B cell (primary cell): ENCODE measurements at places on chromosomes 1 and 21. TPM values are rescaled to one million over a fixed set of nuclear protein-coding genes. Genes with fewer than 3 reads are reported as not detected.
A peak's percentile ranks its signal among the peaks of the same experiment; 100 is the strongest.

DNA sequence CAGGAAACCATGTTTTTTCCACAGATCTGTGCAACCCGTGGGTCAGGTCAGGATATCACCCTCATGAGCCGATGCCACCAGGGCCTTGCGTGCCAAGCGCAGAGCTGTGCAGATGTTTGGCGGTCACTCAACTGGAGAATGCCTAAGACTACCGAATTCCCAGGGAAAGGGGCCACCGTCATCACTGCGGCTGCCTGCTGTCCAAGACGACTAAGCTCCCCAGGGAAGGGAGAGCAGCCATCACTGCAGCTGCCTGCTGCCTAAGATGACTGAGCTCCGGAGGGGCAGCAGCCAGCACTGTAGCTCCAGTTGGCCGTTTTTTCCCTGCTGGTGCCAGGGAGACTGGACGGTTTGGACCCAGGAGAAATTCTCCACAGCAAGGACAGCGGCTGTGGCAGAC is 31.1 kb downstream of the AKT3 start:
- DNase-seq: no peak

GRCh38 chr1:222974496-222974895 is 159.7 kb downstream of the DISP1 start:
- no peak for DNase-seq

DNA sequence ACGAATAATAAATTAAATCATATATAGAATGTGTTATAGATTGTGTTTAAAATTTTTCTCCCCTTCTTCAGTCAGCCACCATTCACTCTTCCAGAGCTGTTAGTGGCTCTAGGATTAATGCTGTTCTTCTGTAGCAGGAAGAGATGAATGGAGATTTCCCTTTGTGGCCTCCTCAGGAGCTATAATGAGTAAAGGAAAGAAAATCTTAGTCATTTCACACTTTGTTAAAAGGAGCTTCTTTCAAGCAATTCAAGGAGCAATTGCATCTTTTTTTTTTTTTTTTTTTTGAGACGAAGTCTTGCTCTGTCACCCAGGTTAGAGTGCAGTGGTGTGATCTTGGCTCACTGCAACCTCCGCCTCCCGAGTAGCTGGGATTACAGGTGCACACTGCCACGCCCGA is 23.7 kb upstream of the TMCO2 start:
- no peak for DNase-seq

DNA sequence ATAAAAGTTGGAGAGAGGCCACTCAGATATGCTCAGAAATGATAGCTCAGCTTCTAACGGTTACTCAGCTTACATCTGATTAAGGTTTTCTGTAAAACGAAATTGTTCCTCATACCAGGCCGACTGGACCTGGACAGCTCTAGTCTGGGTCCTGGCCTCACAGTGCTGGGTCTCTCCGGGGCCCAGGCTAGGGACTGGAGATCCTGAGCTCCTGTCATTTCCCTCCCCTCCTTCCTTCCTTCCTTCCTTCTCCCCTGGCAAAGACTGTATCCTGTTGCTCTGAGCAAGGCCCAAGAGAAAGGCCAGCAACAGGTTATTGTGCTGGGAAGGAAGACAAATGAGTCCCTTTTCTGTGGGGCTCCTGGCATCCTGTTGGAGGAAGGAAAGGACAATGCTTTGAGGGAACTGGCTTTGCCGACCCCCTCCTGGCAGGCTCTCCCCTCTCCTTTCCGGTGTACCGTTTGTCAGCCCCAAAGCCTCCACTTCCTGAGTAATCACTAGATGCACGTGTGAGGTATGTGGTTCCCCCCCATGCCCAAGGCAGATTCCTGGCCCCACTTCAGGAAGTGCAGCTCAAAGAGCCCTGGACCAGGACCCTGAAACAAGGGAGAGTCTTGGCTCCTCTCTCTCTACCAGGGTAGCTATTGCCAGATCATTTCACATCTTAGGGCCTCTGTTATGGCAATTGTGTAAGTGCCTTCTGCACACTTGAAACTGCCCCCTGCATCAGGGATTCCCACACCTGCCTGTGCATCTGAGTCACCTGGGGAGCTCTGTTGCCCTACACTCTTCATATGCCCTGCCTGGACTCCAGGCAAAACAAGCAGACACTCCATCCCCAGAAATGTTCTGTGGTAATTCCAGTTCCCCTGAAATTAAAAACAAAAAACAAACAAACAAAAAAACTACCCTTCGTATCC is 212.7 kb upstream of the FGGY start:
- no peak for DNase-seq

- no peak for DNase-seq
These were observed 254.0 kb upstream of the RUNX1 start for GRCh38 chr21:35303085-35303484.

- peak; percentile 61 for DNase-seq
These were observed 1.9 kb downstream of the EFNA3 start for GRCh38 chr1:155080312-155081228.

B3GALT6 gene
- total RNA-seq: 21.0 TPM in 2 replicates

GRCh38 chr1:181482521-181483284 is 614 bp upstream of the CACNA1E start:
- DNase-seq: peak; percentile 36

NFASC gene
- total RNA-seq: 0.10 and 0.39 TPM in 2 replicates

- no peak for DNase-seq
These were observed 352.5 kb downstream of the ADGRL2 start for GRCh38 chr1:82153272-82153629.

A3GALT2 gene
- total RNA-seq: not detected in 2 replicates

GRCh38 chr1:208227366-208227765 is 16.8 kb downstream of the PLXNA2 start:
- no peak for DNase-seq

SARS1 gene
- total RNA-seq: 115 and 119 TPM in 2 replicates

DNA sequence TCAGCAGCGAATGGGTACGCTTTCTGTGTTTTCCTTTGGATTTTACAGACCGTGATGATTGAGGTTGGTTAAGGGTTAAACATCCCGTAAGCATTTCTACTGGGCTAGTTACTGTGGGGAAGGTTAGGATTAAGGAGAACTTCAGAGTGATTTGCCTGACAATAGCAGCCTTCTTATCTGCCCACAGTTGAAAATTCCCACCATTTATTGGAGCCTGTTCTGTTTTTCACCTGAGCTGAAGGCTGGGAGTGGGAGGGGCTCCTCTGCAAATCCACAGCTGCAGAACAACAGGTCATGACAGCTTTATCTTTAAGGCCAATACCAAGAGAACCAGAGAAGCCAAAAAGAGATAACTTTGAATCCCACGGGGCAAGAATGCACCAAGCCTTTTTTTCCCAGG is 168.6 kb downstream of the KAZN start:
- no peak for DNase-seq

DNA sequence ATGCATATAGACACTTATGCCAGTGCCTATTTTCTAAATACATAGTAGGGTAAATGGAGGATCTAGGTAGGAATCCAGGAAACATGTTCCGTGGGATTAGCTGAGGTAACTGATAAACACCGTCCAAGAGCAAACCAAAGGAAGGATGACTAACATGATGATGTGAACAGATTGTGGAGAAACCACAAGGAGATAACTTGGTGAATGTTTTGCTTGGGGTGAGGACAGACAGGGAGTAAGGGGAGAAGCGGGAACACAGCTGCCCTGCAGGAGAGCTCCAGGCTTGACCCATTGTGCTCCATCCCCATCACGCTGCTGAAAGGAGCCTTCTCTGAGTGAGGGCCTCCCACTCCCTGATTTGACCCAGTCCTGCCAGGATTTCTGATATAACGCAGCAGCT is 87.0 kb upstream of the ZC3H11B start:
- no peak for DNase-seq

DNA sequence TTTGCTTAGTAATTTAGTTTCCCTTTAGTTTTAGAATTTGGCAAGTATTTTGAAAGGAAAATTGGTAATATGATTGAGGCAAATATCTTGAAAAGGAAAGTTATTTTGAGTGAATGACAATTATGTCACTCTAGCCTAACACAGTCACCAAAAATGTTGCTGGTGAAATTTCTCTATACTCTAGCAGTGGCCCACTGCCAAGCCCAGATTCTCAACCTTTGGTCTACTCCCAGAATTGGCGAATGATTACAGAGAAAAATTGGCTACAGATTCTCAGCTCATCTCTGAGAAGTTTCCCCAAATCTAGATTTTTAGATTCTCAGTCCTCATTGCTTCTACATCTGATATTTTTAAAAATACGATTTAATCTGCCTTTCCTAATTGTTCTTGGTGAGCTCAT is 84.9 kb downstream of the PIGK start:
- no peak for DNase-seq

DNA sequence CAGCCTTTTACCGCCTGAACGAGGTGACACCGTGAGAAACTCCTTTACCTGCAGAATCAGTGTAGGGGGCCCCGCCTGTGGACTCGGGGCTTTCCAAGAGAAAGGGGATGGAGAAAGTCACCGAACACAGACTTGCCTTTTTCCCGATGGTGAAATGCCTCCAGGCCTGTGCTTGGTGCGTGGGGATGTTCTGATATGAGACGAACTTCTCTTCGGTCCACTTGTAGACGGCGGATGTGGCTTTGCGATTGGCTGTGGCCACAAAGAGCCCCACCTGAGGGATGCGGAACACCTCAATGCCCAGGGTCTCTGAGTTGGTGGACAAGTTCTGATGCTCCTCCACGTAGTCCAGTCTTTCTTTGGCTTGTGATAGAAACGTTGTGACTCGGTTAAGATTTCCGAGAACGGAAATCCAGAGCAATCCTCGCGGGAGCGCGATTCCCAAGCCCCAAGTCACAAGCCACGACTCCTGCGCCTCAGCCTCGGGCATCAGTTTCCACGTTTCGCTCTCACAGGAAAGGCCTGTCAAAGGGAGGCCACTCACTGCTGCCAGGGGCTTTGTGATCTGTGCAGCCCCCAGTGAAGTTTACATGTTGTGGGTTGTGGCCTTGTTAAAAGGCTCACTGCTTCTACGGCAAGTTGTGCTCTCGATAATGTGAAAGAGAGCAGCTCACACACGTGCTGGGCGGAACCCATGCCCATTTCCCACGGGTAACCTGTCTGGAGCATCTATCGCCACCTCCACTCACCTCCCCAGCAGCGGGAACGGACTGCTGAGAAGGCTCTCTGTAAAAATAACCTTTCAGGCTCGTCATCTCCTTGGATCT is 12.6 kb downstream of the KRTAP10-1 start:
- no peak for DNase-seq
